SK-N-DZ (cell line): ENCODE measurements at places on chromosomes 2 and 18.

DNA sequence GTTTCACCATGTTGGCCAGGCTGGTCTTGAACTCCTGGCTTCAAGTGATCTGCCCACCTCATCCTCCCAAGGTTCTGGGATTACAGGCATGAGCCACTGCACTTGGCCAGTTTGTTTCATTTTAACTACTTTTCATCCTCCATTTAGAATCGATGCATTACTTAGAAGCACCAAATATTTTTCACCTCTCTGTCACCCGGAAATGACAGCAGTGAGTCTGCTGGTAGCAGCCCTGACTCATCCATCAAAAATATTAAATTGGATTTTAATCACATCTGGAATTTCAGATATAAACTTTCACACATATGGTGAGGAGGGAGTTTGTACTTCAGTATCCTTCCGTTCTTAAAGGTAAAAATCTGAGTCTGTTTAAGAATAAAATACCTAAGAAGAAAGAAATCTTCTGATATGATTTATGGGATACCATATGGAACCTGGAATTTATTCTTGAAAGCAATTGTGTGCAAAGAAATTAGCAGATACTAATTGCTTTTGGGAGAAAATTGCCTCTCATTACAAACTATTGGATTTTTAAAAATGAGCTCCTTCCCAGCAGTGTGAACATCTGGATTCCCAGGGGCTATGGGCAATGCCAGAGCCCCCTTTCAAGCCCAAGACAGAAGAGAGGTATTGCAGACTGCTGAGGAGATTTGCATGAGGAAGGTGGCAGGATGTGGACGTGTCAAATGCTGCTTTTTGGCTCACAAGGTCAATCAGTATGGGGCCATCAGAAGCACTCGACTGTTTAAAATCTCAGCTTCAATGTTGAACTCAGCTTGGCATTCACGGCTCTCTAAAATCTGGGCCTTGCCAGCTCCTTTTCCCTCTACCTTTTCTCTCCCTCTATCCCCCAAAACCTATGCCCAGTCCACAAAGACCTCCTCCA lies 279.5 kb upstream of the SIX2 start:
- no peak for DNase-seq

GRCh38 chr18:58593938-58594337 lies 35.0 kb downstream of the ALPK2 start:
- no peak for DNase-seq

GRCh38 chr2:31150120-31150670 lies 12.0 kb upstream of the GALNT14 start:
- no peak for DNase-seq

DNA sequence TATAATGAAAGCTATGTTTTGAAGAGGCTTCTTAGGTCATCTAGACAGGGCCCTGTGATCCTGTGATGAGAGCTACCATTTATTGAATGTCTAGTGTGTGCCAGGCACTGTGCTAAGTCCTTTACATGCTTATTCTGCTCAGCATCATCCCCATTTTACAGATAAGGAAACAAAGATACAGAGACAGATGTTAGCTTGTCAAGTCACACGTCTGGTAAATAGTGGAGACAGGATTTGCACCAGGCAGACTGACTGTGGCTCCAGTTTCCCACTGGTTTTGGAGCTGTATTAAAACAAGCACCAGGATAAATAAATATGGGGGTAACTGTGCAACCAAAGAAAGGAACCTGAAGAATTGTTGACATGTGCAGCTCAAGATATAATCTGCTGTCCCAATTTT lies 19.2 kb upstream of the EML6 start:
- no peak for DNase-seq

GRCh38 chr2:98669675-98670074 lies 61.3 kb downstream of the MGAT4A start:
- DNase-seq = no peak

DNA sequence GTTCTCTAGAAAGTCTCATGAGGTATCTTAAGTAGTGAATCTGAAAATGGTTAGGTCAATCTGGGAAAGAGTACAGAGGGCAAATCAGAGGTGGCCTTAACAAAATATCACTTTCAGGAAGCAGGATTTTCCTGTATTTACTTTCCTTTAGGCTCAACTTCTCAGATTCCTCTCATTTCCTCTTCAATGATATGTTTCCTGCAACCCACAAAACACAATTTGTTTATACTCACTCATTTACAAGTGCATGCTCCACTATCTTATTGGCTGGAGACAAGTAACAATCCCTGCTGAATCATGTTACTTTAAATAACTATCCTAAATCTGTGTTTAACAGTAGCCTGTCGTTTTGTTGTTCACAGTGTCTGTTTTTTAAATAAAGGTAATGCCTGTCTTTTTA lies 228.1 kb downstream of the DSC3 start:
- no peak for DNase-seq

DNA sequence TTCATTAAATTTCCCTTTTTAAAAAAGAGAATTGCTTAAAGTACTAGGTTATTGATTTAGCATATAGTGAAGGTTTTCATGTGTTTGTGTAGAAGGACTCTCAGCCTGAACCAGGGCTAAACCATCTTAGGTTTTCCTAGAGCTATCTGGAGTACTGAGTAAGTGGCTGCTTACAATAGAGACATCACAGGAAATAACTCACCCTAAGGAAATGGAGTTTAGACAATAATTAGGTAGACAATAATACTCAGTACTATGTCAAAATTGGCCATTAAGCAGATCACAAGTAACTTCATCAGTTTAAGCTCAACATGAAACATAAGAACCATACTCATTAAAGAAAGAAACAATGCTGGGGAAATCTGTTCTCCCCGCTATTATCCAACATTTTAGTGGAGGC lies 240.0 kb downstream of the RND3 start:
- DNase-seq = no peak

DNA sequence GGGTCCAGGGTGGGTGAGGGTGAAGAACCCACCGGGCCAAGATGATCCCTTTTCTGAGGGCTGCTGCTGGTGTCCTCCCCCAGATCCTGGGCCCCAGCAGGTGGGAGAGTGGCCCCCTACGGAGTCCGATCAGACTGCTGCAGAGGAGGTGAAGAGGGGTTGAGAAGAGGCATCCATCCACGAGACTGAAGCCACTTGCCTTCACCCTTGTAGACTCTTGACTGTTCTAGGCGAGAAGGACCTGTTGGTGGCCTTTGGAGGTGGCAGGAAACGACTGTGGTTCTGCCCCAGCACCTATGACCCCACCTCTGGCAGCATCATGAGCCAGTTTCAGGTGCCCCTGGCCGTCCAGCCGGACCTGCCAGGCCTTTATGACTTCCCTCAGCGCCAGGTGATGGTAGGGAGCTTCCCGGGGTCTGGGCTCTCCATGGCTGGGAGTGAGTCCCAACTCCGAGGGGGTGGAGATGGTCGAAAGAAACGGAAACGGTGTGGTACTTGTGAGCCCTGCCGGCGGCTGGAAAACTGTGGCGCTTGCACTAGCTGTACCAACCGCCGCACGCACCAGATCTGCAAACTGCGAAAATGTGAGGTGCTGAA lies 1.5 kb downstream of the TET3 start:
- no peak for DNase-seq

DNA sequence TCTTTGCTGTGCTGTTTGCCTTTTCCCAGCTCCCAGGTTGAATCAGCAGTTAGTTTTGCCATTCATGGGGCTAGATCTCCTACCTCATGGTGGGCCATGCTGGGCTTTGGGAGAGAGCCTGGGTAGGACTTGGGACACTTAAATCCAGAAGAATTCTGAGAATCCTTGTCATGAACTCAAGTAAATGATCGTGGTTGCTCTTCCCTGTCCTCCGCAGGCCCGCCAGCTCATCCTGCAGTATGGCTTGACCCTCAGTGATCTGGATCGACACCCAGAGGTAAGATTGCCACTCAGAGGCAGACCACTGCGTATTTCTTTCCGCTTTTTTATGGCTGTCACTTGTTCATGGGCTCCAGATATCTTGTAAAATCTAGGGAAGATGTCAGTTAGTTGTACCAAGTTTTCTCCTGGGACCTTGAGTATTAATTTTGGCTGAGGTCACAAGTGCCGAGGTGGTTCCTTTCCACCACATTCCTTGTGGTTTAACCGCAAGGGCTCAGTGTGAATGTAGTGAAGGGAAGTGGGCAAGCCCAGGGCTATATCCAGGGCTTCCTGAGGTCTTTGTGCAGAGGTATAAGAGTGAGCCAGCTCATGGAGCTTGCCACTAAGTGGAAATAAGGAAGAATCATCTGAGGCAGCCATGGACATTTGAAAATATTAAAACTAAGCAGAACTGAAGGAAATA lies 37.7 kb downstream of the RPIA start:
- DNase-seq = no peak
